ENCODE measurements at places on chromosomes 16 and 17.

GRCh38 chr16:88907768-88908167 lies 41.3 kb upstream of the PABPN1L start:
- no peak for DNase-seq

DNA sequence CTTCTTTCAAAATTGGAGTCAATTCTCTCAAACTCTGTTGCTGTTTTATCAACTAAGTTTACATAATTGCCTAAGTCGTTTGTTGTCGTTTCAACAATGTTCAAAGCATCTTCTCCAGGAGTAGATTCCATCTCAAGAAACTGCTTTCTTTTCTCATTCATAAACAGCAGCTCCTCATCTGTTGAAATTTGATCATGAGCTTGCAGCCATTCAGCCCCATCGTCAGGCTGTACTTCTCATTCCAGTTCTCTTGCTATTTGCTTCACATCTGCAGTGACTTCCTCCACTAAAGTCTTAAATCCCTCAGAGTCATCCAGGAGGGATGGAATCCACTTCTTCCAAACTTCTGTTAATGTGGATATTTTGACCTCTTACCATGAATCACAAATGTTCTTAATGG lies 230.6 kb downstream of the IRF8 start:
- no peak for DNase-seq

DNA sequence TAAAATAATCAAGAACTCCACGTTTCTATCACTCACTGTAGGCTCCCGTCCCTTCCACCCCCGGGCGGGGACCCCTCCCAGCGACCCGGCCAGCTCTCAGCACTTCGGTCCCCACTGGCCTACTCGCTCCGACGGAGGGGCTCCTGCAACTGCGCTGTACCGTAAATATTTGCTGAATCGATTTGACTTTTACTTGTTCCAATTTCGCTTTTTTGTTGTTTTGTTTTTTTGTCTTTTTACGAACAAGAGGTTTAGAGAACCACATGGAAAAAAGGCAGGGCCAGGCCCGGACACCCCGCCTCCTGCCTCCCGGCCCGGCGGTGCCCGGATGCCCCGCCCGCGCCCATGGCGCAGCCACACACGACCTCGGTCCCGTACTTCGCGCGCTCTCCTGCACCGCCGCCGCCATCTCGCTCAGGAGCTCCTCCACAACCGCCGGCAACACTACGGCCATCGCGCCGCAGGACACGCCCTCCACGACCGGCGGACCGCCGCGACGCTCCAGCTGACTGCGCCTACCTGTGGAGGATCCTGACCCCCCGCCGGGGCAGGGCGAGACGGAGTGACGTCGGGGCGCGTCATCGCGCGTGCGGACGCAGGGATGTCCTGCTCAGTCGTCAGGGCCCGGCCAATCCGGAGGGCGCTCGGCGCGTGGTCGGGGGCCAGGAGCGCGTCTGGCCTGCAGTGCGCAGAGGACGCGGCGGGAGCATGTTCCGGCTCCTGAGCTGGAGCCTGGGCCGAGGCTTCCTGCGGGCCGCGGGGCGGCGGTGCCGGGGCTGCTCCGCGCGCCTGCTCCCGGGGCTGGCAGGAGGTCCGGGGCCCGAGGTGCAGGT lies at the start of the genes TTC19 and ZSWIM7:
TSS of gene TTC19 (plus strand) at position 684 of the 833 bp plus-strand sequence. CDS start at position 709, 25 bp downstream.
TSS of gene ZSWIM7 (minus strand) at position 564 of the 833 bp plus-strand sequence. CDS start at position 454, 110 bp downstream.
- DNase-seq = peak; percentile 90

DNA sequence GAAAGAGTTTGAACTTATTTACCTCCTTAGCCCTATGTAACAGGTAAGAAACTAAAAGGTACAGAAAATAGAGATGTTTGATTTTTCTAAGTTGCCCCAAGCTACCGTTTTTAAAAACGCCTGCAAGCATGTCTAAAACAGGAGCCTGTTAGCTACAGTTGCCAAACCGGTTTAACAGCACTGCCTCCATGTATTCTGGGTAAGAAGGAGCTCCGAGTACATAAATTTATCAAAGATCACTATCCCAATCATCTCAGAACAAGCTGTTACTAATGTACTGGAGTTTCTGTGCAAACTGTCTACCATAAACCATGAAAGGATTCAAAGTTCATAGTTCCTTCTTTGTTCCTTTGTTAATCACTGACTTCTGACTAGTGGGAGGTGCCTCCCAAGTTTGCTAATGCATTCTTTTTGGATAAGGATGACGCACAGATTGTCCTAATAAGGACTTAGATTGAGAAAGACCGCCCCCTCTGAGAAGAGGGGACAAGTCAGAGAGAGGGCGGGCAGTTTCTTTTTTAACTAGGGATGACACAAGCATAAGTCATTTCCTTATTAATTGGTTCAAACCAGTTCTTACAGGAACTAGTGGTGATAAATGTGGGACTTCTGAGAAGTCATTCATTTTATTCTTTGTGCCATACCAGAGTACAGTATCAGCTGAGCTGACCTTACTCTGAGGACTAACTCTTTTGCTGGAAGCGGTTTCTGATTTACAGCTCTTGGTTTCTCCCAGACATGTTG lies 55.3 kb downstream of the TUBD1 start:
- peak; percentile 57 for DNase-seq

- no peak for DNase-seq
These were observed 223.1 kb upstream of the MAF start for GRCh38 chr16:79823639-79824038.

DNA sequence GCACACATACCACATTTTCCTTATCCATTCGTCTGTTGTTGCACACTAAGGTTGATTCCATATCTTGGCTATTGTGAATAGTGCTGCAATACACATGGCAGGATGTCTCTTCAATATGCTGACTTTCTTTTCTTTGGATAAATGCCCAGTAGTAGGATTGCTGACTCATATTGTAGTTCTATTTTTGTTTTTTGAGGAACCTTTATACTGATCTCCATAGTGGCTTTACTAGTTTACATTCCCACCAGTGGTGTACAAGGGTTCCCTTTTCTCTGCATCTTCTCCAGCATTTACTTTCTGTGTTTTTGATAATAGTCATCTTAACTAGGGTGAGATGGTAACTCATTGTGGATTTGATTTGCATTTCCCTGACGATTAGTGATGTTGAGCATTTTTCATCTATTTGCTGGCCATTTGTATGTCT lies 118.1 kb downstream of the STXBP4 start:
- DNase-seq = no peak

GRCh38 chr17:4499431-4500190 lies 930 bp downstream of the SPNS2 start:
- peak; percentile 24 for DNase-seq

DNA sequence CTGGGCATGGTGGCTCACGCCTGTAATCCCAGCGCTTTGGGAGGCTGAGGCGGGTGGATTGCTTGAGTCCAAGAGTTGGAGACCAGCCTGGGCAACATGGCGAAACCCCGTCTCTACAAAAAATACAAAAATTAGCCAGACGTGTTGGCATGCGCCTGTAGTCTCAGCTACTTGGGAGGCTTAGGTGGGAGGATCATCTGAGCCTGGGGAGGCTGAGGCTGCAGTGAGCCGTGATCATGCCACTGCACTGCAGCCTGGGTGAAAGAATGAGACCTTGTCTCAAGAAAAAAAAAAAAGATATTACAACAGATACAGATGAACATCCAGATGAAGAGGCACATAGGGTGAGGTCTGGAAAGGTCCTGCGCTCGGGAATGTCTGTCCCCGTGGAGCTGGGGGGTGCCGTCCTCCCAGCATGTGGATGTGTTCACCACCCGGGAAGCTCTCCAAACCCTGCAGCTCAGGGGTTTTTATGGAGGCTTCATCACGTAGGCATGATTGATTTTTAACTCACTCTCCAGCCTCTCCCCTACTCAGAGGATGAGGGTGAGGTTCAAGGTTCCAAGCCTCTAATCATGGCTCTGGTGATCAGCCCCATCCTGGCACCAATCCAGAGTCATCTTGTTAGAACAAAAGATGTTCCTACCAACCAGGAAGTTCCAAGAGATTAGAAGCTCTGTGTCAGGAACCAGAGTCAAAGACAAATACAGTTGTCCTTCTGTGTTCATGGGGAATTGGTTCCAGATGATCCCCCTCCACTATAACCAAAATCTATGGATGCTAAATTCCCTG lies 85.0 kb upstream of the DNAJA2 start:
- no peak for DNase-seq

DNA sequence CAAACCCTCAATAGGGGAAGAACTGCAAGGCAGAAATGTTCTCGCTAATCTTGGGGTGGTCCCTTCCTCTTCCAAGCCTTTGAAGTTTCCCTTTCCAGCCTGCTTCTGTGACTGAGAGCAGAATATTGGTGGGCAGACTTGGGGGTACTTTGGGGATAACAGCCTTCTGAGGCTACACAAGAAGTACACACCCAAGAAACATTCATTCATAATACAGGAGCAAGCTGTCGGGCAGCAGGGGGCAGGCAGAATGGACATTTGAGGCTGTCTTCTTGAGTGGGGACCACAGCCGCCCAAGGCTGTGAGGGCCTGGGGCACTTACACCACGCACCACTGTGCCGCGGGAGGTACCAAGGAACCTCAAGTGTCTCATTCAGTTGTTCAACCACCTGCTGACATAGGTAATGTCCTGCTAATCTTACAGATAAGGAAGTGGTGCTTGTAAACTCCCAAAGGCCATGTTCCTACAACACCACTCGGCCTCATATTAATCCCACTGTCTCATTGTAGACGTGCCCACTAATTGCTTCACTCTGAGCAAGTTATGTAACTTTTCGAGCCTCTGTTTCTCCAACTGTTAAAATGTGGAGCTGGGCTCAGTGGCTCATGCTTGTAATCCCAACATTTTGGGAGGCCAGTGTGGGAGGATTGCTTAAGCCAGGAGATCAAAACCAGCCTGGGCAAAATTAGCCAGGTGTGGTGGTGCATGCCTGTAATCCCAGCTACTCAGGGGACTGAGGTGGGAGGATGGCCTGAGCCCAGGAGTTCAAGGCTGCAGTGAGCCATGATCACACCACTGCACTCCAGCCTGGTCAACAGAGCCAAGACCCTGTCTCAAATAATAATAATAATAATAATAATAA lies 2.5 kb upstream of the MRPS23 start:
- no peak for DNase-seq

DNA sequence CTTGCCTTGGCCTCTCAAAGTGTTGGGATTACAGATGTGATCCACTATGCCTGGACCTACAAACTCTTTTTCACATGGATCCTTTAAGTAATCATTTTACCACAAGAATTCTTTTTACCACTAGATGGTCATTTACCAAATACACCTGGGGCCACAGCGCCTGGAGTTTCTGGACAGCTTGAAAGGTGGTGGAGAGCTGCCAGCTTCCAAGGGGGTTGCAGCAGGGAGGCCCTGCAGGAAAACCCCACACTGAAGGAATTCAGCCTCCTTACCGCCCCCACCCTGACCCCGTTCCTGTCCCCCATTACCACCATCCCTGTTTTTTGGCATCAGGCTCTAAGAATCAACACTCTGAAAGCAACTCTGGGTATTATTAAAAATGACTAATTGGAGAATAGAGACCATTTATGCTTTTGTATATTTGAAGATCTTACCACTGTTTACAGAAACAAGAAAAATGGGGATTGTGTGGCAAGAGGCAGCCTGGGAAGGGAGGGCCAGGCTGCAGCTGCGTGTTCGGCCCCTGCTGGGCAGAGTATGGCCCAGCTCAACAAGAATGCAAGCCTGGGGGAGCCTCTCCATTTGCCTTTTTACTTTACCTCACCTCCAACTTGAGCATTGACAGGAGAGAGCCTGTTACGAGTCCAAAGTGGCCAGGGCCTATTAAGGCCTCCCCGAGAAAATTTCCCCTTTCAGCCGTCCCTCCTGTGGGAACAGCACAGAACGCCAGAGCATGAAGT lies 209.9 kb downstream of the ZFHX3 start:
- no peak for DNase-seq

DNA sequence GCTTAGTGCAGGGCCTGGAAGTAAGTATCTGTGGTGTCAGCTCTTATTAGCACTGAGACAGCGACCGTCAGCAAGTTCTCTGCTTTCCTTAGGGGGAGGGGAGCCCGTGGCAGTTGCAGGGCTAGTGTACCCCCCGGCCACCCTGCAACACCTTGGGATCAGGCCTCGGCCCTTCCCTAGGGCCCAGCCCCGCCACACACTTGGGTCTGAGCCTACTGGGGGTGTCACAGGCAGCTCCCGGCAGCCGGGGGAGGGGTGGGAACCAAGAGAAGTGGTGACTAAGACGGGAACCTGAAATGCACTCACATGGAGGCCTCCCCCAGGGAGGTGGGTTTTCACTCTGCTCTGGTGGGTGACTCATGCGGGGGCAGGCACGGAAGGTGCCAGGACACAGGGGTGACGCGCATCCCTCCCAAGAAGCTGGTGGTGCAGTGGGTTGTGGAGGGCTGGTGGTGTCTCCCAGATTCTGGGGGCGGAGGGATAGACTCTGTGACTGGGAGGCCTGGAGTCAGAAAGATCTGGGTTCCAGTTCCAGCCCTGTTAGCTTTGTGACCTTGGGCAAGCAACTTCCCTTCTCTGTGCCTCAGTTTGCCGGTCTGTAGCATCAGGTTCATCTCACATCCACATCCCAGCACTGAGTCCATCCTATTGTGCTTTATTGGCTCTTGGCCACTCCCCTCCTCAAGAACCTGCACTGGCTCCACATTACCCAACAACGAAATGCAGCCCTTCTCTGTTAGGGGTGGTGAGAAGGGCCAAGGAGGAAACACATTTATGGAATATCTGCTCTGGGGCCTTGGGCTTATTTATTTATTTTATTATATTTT lies 44.5 kb downstream of the LAT start:
- peak; percentile 93 for DNase-seq

DNA sequence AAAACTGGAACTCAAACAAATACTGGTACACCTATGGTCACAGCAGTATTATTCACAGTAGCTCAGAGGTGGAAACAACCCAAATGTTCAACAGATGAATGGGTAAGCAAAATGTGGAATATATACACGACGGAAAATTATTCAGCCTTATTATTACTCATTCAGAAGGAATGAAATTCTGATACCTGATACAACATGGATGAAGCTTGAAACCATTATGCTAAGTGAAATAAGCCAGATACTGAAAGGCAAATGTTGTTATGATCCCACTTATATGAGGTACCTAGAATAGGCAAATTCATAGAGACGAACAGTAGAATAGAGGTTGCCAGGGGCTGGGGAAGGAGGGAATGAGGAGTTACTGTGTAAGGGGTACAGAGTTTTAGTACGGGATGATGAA lies 27.1 kb upstream of the MYLK3 start:
- DNase-seq = no peak

DNA sequence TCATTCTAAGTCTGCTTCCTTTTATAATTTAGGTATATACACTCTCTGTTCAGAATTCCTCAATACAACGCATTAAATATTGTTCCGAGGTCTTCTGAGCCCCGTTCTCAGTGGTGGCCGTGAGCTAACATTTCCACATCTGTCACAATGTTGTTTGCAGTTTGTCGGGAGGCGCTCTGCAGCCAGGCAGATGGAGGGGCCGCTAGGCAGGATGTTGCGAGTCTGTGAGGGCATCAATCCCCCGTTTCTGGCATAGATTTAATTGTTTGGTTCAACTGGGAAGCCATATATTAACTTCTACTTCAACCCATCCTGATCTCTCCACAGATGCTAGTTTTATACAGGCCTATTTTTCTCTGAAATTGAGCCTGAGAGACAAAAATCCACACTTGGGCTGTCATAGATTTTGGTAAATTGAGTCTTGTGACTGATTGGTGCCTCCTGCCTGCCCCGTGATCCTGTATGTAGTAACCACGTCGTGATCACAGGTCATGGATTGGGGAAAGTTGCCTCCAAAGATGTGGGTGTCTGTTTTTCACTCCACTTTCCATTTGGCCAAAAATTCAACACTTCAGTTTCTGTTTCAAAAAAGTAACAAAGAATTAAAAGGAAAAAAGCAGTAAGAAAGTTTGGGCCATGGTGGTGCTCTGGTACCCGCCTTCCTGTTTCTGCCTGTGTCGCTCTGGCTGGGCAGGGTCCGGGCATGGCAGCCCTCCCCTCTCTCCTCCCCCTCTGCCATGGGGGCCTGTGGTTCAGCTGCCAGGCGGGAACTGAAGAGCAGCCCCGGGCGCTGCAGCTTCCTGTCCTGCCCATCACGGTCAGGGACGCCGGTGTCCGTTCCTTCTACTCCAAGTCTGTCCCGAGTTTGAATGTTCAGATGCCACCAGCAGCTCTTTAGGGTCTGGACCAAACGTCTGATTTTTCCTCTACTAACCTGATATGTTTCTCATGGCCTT lies 41.5 kb downstream of the RPTOR start:
- DNase-seq = no peak
